ENCODE measurements at places on chromosomes 4 and X. TPM values are rescaled to one million over a fixed set of nuclear protein-coding genes. Genes with fewer than 3 reads are reported as not detected.

DNA sequence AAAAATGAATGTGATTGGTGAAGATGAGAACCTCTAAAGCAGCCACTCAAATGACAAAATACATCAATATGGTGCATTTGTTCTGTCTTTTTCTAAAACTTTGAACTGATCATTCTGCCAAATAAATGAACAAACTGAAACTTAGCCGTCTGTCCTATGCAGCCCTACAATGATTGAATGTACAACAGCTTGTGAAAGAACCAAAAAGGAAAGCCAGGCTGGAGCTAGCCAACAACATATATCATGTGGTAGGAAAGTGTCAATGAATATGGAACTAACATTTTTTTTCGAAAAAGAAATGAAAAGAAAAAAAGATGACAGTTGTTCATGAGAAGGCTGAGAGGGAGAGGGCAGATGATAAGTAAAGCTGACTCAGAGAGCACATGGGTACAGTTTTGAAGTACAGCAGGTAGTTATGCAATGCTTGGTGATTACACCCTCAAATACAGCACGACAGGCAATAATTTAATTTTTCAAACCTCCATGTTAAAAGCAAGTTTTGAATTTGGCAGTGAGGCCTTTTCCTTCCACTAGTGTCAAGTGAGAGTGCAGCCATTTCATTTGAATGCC is 21.2 kb upstream of the SLC7A11 start:
- peak; percentile 54 for DNase-seq

GRCh38 chr4:100466501-100466900 is 51.3 kb downstream of the EMCN start:
- no peak for DNase-seq

GRCh38 chr4:83629945-83630721 is 94.2 kb downstream of the GPAT3 start:
- peak; percentile 99 for DNase-seq

The ATP1B4 gene
- not detected for total RNA-seq

- DNase-seq: no peak
Measured at GRCh38 chr4:53173576-53173975, 192.3 kb downstream of the SCFD2 start.

DNA sequence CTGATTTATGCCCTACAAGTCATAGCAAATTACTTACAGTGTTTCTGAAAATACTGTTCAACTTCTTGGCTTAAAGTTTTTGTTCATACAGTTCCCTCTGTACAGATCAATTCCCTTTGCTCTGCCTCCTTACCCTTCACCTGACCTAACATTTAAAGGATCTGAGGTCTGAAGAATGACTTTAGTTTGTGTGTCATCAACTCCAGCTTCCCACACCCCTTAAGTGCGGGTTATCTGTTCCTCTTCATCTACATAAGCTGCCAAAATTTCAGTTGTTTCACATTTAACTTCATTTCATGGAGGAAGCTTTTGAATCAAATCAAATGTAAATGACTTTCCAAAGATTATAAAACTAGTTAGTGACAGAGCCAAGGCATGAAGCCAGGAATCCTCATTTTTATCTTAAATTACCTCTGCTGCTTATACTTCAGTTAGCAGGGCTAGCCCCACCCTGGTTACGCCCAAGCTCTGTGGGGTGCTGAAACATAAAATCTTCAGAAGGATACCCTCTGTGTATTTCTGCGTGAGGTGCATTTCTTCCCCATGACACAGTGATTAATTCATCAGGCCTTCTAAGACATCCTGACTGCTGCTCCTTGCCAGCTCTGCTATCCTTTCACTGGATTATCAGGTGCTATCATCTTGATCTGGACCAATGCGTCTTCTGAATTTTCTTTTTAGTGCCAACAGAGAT is 16.5 kb downstream of the CXCL1 start:
- no peak for DNase-seq

- no peak for DNase-seq
Measured at GRCh38 chrX:29890004-29890403, 325.4 kb upstream of the MAGEB2 start.

DNA sequence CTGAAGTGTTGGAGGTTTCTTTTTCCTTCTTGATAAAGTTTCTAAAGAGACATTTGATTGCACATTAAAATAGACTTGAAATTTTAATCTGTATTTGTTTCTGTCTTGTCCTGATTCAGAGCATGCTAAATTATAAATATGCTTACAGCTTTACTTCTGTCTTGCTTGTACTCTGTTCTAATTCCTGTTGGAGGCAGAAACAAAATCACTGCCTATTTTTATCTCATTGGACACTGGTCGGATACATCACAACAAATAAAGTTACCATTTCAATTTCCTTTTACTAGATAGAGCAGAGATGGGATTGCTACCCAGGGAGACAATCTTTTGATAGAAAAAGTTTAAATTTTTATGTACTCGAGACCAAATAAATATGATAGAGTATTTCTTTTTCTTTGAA is 6.9 kb downstream of the ANK2 start:
- DNase-seq: no peak

DNA sequence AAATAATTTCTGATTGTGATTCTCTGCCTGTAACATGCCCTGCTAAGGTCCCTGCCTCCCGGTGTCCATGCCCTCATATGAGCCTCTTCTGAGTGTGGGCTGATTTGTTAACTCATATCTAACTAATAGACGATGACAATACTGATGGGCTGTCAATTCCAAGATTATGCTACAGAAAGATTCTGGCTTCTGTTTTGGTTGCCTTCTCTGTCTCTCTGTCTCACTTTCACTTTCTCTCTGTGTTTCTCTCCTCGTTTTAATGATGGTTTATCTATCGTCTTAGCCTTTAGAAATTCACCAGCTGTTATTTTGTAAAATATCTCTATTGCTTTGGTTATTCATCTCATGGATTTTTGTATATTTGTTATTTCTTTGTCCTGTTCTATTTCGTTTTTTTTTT is 312.5 kb upstream of the ANXA10 start:
- DNase-seq: no peak

DNA sequence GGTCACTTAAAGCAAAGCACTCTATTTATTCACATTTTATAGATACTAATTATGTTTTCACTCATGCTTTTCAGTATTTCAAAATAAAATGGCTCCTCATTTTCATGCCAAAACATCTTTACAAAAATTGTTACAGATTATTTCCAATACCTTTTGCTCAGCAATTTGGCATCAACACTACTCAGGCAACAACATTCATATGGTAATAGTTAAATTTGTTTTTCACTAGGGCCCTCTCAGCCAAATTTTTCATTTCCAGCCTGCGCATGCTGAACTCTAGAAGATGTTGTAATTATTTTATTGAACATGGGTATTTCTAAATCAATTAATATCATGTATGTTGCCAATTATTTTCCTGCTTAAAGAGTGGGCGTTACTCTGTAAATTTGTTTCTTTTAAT is 225.6 kb downstream of the ANTXR2 start:
- no peak for DNase-seq

The SPANXC gene
- not detected for total RNA-seq

DNA sequence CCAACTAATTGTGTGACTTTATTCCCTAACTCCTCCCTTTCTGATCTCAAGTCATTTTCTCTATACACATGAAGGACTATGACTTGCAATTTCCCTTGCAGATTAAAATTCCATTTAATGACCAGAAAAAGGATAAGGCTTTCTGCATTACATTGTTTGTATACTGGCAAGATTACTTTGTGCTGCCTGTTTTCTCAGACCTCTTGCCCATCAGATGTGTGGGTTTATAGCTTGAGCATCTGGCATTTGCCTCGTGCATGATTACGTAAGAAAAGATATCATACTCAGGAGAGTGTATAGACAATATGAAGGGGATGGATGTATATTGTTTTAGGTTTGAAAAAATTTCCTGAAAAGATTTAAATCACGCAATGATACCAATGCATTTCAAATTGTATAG is 593.8 kb upstream of the SLIT2 start:
- DNase-seq: peak; percentile 70

The MAGEA10 gene
- total RNA-seq: not detected

- peak; percentile 21 for DNase-seq
Measured at GRCh38 chr4:169164669-169165415, 105.9 kb downstream of the SH3RF1 start.

The GAGE13 gene
- total RNA-seq: not detected
